ENCODE measurements at places on chromosomes 16 and 17.
A peak's percentile ranks its signal among the peaks of the same experiment; 100 is the strongest.

DNA sequence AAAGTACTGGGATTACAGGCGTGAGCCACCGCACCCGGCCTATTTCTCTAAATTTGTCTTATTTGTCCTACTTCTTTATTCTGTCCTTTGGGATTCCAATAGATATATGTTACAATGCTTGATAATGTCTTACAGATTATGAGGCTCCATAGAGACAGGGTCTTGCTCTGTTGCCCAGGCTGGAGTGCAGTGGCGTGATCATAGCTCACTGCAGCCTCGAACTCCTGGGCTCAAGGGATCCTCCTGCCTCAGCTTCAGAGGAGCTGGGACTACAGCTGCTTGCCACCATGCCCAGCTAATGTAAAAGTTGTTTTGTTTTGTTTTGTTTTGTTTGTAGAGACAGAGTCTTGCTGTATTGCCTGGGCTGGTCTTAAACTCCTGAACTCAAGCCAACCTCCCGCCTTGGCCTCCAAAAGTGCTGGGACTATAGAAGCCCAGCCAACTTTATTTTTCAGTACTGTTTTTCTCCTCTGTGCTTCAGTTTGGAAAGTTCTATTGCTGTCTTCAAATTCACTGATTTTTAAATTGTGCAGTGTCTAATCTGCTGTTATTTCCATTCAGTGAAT is 10.3 kb downstream of the ANKRD13B start:
- DNase-seq = no peak

GRCh38 chr17:77692571-77693161 is 265.8 kb upstream of the TNRC6C start:
- peak; percentile 51 for DNase-seq

GRCh38 chr16:81632392-81633146 is 146.5 kb upstream of the PLCG2 start:
- peak; percentile 85 for DNase-seq

DNA sequence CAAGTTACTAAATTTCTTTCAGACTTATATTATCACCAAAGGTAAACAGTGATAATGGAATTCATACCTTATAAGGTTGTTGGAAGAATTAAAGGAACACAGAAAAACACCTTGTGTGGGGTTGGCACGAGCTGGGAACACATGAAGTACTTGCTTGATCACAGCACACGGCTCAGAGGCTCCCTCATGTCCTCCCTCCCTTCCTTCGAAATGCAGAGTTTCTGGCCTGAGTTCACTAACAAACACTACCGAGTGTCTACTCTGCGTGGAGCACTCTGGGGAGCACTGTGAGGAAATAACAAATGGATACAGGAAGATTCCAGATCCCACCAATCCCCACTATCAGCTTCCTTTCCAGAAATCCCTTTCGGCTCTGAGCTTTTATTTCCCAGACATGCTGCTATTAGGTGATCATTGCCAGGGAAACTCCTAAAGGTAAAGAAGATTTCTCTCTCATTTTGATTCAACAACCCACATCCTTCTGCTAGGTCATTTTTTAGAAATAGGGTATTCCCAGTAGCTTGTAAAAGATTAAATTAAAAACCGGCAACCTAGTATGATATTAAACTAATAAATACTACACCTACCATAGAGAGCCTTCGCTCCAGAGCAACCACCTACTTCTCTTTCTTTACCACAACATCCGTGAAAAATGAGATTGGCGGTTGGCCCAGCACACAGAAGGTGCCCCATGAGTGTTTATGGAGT is 6.1 kb upstream of the HNF1B start:
- no peak for DNase-seq

DNA sequence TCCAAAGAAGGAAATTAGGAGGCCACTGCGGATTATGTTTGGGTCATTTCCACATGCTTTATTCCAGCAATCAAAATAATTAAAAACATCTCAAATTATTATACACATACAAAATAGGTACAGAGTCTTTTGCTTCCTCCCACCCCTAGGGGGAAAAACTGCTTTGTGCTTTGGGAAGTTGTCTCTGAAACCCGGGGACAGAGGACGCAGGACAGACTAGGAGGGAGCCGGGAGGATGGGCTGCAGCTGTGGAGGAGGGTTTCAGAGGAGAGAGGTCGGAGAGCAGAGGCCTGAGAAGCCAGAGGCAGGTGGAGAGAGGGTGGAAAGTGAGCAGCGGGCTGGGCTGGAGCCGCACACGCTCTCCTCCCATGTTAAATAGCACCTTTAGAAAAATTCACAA is 17.4 kb downstream of the COL1A1 start:
- DNase-seq = no peak

DNA sequence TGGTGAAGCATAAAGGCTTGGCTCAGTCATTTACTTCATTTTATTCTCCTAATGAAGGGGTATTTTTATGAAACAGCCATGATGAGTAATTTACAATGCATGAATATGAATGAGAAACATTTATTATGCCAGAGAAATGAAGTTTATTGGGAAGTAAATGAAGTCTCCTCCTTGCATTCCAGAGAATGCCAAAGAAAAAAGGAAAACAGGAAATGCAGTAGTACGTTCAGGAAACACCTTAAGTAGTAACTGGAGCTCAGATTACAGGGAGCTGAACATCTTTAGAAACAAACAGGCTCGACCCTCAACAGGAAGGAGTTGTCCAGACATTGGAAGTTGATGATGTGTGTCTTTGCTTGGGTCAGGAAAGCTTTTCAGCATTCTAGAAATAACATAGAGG is 4.6 kb downstream of the KRT34 start:
- DNase-seq = no peak

DNA sequence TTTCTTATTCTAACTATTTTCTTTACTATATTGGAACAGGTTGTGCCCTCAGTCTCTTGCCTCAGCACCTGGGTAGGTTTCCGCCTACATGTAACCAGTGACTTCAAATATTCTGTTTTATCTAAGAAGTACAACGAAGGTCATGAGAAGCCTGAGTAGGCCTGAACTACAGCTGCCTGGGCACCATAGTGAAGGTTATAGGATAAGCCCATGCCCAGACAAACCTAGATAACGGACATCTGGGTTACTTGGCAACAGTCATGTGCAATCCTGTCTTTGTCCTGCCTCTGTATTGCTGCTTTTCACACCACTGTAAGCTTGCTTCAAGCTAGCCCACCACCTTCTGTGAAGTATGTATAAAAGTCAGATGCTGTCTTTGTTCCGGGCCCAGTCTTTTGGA is 25.4 kb upstream of the ARL4D start:
- DNase-seq = no peak

DNA sequence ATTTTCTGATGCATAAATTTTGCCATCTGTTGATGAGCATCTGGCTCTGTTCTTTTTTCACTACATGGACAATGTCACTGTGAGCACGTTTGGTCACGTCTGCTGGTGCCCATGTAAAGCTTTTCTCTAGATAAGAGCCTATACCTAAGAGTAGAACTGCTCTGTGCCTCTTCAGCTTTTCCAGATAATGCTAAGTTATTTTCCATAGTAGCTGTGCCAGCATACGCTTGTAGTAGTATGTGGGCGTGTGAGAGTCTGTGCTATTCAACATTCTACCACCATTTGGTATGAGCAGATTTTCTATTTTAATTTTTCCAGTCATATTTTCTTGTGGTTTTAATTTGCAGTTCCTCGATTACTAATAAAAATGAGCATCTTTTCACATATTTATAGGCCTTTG is 33.2 kb downstream of the VPS35L start:
- no peak for DNase-seq
